ENCODE measurements at places on chromosomes 7 and 10.

DNA sequence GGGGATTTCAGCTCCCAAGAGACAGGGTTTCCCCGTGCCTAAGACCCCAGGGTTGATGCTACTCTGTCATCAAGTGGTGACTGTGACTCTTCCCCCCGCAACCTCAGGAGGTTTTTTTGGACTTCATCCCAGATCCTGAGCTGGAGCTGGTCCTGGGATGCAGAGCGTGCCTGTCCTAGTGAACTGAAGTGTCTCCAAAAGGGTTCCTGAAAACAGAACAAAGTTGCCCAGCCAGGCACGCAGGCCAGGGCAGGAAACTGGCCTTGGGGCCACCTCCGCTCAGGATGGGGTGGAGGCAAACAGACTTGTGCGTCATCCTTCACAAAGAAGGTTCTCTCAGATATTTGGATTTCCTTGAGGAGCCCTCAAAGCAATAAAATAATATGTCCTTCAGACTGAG is 118.9 kb downstream of the ITIH5 start:
- no peak for DNase-seq

DNA sequence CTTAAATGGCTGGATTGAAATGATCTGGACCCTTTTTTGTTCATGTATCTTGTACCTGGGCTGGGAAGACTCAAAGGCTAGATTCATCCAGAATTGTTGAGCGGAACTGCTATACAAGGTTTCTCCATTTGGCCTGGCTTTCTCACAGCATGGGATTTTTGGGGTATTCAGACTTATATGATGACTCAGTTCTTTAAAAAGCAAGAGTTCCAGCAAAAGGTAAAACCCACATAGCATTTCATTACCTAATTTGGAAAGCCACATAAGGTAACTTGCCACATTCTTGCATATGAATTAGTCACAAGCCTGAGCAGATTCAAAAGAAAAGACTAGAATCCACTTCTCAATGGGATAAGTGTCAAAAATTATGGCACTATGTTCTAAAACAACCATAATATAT is 137.4 kb downstream of the HGF start:
- DNase-seq, result no peak

- DNase-seq, result no peak
Measured at GRCh38 chr10:71099731-71100361, 112.5 kb upstream of the UNC5B start.

GRCh38 chr7:159211540-159212182 is 67.0 kb upstream of the VIPR2 start:
- peak; percentile 32 for DNase-seq

- DNase-seq, result no peak
Measured at GRCh38 chr10:5529702-5530411, 5.1 kb downstream of the CALML3 start.

DNA sequence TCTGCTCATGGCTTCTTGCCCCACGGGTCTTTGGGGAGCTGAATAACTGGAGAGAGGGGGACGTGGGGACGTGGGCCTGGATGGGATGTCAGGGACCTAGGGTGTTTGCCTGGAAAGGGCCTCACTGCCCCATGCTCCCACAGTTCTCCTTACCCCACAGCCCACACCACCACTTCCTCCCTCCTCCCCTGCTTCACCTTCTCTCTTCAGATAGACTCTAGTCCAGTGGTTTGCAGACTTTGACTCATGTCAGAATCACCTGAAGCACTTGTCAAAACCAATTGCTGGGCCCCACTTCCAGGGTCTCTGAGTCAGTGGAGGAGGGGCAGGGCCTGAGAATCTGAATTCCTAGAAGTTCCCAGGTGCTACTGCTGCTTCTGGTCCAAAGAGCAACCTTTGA is 327.4 kb downstream of the RPS24 start:
- no peak for DNase-seq

DNA sequence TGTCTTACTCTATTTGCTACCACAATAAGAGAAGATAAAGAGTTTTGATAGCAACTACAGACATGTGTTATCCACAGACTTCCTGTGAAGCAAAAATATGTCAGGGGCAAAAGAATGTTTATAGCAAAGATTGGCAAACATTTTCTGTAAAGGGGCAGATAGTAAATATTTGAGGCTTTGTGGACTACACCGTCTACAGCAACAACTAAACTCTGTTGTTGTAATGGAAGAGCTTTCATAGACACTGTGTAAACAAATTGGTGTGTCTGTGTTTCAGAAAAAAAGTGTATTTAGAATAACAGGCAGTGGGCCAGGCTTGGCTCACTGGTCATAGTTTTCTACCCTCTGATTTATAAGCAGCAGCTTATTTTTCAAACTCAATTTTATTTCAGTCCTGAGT is 521.4 kb downstream of the ANKRD7 start:
- no peak for DNase-seq

DNA sequence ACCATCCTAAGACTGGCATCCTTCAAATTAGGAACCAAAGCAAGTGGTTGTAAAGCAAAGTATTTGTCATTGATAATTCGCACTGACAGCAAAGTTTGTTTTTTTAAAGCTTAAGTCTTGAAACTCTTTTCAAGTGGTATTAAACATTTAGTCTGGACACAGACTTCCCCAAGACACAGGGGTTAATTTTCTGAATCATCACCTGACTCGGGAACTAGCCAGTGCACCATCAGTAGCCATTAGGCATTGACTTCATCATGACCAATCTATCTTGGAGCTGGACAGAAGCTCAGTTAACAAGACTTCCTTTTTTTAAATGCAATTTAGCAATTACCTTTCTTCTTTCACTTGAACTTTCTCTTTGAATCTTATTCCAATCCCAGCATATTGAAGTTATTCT is 210.6 kb downstream of the ZNF365 start:
- no peak for DNase-seq

DNA sequence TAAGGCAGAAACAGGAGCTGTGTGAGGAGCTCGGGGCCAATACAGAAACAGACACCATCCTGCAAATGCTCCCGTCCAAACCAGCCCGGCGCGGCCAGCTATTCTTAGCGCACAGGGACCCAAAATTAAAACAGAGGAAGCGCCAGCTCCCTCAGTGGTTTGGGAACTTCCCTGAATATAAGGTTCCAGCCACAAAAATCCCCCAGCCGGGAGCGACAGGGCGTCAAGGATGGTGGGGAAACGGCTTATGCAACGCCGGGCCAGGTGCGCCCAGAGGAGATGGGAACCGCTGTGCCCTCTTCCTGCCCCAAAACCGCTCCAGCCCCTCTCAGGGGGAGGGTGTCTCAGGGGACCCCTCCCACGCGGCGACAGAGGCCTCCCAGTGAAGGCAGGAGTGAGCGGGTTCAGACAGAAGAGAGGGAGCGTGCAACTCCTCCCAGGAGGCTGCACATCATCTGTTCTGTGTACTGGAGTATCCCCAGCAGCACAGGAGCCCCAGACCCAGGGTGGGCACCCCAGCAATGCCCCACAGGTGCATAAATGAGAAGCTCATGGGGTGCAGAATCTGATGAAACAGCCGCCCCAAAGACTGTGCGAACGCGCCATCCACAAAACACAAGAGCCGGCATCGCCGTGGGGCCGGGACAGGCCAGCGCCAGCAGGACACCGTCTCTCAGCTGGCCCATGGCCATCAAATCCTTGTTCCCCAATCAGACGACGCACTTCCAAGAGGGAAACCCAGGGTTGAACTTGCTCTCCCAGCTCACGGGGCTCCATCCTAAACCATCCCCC is 73.9 kb upstream of the PDGFA start:
- no peak for DNase-seq

- no peak for DNase-seq
Measured at GRCh38 chr7:100485471-100485876, 1.7 kb downstream of the NYAP1 start.

- no peak for DNase-seq
Measured at GRCh38 chr10:32234471-32234870, 112.5 kb downstream of the EPC1 start.

DNA sequence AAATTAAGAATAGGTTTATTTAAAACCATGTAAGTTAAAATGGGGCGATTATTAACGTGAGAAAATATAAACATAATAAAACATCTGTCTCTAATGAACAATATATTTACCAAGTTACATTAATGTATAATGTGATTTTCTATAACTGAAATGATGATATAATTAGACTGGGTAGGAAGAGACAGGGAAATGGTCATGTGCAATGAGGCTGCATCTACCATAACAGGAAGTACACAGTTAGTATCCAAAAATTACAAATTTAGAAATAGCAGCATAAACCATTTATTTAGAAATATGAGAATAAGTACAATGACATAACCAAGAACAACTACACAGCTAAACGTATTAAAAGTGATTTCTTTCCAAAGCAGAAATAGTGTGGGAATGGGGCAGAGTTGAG is 25.8 kb upstream of the BET1 start:
- DNase-seq, result no peak

DNA sequence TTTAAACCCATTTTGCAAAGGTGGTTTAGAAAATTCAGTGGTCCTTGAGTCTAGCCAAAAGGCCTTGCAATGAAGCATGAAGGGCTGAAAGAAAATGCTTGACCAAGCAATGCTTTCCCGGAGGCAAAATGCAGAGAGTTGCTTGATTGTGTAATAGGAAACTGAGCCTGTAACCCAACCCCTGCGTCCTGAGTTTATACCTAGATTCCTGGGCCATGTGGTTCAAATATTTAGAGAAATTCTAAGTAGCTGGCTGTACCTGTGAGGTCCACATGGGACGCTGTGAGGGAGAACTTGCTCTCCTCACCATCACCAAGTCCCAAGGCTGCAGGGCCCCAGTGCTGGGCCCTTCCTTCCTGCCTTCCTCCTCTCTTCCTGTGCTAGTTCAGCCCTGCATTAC is 45.7 kb downstream of the CXCL12 start:
- no peak for DNase-seq

DNA sequence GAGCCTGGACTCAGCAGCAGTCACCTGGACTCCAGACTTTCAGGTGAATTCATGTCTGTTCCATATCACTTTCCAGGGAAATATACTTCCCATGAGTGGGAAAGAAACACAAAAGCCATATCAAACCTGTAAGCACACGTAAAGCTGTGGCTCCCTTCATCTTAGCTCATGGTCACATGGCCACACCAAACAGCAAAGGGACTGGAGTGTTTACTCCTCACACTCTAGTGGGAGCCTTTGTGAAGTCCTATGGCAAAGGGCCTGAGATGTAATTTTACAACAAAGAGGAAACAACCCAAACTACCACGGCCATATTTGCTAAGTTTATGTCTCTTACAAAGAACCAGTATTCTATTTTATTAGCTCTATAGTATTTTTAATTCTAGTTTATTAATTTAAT is 16.3 kb downstream of the SFTPA1 start:
- no peak for DNase-seq

DNA sequence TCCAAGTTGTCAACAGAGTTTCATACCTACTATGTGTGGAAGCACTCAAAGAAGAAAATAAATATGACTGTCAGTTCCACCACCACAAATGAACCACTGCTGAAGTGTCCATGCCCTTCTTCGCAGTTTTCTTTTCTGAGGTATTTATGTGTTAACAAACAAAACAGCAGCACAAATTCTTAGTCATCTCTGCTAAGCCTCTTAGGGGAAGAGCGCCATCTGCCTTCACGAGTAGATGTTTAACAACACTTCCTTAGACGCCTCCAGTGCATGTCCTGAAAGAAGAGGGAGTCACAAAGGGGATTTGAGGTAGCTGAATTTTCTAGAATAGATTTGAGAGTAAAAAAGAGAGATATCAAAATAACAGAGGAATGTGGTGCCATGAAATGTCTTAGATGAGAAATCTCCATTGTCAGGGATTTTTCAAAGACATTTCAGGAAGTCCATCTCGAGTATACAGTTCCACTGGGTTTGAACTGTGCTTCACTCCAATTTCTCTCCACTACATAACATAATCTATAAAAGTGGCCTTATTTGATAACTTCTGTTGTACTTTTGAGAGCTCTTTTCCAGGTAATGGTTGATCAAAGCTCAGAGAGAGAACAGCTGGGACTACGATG is 775.3 kb upstream of the POM121L12 start:
- no peak for DNase-seq

DNA sequence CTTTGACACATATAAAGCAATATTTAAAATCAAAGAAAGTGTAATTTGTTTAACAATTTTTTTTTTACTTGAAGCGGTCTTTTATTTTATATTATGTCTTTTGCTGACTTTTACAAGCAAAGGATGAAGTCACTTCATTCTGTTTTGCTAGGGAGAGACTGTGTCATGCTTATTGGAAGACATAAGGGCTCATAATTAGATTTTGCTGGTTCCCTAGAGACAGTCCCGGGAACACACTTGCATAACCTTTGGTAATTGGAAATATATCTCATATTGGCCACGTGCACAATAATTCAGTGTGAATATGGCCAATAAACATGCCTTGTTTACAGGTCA is 448 bp upstream of the NET1 start:
- no peak for DNase-seq

GRCh38 chr10:88551246-88551645 is 31.9 kb downstream of the RNLS start:
- DNase-seq, result no peak

- DNase-seq, result no peak
Measured at GRCh38 chr7:129069021-129069420, 14.1 kb upstream of the TNPO3 start.

DNA sequence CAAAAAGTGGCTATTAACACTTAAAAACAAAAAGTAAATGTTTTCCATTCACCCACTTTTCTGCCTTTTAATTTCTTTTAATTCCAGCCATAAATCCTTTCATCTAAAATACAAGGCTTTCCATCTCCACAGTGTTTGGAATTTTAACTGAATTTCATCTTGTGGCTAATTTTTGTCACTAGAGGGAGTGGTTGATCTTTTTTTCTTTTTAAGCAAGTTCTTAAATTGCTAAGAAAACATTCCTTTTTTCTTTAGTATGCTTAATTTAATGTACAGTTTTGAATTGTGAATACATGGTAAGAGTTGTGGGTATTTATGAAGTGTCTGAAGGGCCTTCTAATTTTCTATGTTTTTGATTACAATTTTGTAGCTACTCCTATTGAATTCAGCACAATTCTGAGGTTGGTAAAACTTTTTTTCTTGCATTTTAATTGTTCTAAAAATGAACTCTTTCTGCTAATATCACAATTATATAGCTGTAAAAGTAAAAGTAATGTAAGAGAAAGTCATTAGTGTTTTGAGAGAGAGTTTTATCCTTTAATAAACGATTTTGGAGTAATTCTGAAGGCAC is 54.9 kb upstream of the ANK3 start:
- DNase-seq, result peak; percentile 70

- DNase-seq, result no peak
Measured at GRCh38 chr7:904847-905246, 28.5 kb downstream of the GET4 start.

GRCh38 chr10:2817940-2818636 is 249.3 kb upstream of the PFKP start:
- no peak for DNase-seq

DNA sequence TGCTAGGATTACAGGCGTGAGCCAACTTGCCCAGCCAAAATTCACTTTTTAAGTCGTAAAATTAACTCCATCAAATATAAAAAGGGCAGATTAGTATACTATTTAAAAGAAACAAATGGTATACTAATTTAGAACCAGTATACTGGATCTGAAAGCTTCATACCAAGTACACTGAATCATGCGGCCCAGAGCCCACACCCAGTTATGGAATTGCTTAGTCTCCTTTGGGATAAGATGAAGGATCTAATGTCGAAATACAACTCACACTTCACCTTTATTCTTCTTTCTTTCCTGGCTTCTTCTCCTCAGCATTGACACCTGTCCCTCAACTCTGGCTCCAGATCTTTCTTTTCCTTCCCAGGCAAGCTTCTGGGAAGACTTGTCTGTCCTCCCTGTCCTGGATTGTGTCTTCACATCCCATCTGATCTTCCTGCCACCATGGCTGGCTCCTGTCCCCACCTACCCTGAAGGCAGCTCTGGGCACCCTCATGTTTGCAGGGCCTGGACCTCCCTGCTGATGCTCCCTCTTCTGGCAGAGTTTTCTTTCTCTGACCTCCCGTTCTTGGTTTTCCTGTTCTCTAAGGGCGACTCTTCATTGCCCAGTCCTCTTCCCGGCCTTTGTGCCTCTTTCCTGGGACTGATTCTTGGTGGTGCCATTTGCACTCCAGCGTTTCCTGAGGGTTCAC is 57.8 kb upstream of the CTBP2 start:
- DNase-seq, result no peak

Measured in globus pallidus (tissue), 1 donor.